ENCODE measurements at places on chromosomes 6 and 20. TPM values are rescaled to one million over a fixed set of nuclear protein-coding genes. Genes with fewer than 3 reads are reported as not detected.
A peak's percentile ranks its signal among the peaks of the same experiment; 100 is the strongest.

Gene OR2J3
- total RNA-seq = not detected

Gene METTL24
- total RNA-seq = not detected

Gene CGA
- total RNA-seq = 0.26 TPM

Gene MATN4
- 0.11 TPM for total RNA-seq

Gene NFKBIL1
- total RNA-seq = 29.8 TPM

Gene RIOK1
- 23.4 TPM for total RNA-seq

Gene TRAM2
- total RNA-seq = 1.7 TPM

Gene PDE10A
- total RNA-seq = not detected

Gene SLX4IP
- 3.9 TPM for total RNA-seq

DNA sequence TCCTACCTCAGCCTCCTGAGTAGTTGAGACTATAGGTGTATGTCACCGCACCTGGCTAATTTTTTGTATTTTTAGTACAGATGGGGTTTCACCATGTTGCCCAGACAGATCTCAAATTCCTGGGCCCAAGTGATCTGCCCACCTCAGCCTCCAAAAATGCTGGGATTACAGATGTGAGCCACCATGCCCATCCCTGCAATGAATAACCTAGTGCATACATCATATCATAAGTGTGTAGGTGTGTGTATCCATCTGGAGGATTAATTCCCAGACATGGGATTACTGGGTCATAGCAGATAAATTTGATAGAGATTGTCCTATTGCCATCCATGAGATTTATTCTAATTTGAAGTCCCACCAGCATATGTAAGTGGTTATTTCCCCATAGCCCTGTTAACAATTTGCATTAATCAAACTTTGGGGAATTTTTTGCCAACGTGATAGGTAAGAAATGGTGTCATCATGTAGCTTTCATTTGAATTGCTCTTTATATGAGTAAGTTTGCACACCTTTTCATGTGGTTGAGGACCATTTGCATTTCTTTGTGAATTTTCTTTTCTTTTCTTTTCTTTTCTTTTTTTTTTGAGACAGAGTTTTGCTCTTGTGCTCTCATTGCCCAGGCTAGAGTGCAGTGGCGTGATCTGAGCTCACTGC is 29.9 kb upstream of the BACH2 start:
- ATAC-seq = peak; percentile 96

DNA sequence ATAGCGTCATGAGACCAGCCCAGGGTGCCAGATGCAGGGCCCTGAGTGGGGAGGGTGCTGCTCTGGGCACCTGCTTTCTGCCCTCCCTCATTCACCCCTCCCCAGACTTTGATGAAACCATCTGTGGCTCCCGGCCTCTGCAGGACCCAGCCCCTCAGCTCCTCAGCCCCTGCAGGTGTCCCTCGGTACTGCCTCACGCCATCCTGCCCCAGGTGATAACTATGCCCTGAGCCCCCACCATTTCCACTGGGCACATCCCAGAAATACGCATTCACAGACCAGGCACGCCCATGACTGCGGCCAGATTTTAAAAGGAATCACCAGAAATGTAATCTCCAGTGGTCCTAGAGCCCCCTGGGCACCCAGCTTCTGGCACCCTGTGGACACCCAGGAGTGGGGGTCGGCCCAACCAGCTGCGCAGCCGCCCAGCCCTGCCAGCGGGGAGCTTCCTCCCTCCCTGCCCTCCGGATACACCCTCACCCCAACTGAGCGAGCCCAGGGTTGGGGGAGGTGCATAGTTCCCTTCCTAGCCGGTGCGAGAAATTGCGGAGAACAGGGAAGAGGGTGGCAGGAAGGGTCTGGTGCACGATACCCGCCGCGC is 615 bp upstream of the NTSR1 start:
- no peak for ATAC-seq

GRCh38 chr20:53934421-53935343 is 135.7 kb downstream of the BCAS1 start:
- ATAC-seq = peak; percentile 84

GRCh38 chr6:75344455-75344854 is 59.9 kb upstream of the TMEM30A start:
- no peak for ATAC-seq

DNA sequence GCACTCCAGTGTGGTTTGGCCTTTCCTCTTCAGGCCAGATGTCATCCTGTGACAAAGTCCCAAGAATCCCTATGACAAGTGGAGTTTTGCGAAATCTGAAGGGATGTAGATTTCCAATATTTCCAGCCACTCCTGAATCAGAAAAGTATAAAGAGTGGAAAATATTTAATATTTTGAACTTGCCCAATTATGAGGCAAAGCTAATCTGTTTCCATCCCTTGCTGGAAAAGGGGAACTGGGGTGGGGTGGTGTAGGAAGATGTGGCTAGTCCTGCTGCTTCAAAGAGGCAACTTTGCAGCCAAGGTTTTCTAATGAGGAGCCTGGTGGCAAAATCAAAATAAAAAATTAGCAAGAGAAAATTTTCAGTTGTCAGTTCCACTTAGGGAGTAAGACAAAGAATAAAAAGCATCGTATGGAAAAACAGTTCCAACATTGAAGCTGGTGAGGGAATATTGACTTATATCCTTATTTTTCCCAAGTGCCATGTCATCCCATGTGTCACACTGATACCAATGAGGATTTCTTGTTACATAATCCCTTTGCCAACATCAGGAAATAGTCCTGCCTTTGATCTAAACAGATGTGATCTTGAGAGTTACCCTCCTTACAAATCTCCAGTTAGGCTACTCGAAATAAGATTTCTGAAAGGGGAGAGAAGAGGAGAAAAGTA is 480.0 kb upstream of the JARID2 start:
- ATAC-seq = no peak

DNA sequence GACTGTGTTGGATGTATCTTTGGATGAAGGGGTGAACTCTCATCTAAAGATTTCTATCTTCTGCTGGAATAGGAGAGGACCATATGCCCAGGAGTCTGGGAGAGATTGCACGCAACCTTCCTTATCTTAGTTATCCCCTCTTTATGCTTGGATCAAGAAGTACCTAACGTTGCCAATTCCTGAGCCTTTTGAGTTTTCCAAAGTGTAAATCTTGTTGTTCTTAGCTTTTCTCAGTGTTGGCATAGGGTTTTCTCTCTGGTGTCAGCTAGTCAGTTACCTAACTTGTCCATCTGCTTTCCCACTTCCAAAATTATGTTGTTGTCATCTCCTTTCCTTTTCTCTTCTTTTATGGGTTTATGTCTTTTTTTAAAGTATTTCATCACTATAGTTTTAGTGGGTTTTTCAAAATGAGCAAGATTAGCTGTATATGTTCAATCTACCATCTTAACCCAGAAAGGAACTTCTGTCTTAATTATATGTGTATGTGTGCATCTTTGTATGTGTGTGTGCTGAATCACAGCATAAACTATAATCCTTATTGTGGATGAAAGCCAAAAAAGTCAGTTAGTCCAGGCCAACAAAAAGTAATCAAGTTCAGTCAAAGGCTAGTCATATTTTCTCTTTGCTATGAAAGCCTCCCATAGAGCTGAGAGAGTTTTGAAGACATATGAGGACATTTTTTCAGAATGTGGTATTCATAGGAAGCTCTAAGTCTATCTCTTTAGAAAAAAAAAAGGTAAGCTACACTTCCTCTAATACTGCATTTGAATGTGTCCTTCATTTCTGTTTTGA is 72.1 kb downstream of the KHDC1L start:
- no peak for ATAC-seq

DNA sequence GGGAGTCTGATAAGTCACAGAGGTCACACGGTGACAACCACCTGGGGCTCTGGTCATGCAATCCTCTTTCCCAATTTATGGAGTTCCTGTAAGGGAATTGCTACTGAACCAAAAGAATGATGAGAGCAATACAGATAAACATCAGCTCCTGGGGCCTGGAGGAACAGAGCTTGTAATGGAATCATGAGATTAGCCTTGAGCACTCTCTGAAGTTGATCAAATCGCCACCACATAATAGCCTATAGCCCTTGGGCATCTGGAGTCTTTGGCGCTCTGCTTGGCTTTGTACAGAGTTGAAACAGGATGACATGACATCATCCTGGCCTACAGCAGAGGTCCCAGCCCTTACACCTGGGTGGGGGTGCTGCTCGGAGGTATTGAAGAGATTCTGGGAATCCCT is 154.3 kb upstream of the DTNBP1 start:
- no peak for ATAC-seq

GRCh38 chr6:21390532-21391213 is 202.9 kb upstream of the SOX4 start:
- ATAC-seq = no peak

DNA sequence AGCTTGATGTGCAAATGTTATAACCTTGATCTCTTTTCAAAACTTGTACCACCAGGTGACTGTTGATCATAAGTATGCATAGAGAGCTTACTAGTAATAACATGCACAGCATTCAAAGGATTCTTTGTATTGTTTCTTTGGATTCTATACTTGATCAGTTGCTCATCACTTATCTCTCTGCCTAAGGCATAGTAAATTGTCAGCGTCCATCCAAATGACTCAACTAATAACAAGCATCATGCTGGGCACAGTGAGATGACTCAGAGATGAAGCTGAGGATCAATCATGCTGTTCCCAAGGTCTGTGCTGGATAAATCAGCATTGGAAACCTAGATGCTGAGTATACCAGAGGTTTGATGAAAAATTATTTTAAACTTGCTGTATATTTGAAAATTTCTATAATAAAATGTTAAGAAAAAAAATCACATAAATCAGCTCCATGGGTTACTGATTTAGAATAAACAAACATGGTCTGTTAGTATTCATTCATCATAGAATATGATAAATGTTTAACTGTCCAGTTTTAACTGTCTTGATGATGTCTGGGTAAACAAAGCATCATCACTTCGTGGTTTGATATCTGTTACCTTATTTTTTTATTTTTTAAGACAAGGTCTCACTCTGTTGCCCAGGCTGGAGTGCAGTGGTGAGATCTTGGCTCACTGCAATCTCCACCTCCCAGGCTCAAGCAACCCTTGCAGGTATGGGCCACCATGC is 45.6 kb upstream of the SGK1 start:
- peak; percentile 40 for ATAC-seq

DNA sequence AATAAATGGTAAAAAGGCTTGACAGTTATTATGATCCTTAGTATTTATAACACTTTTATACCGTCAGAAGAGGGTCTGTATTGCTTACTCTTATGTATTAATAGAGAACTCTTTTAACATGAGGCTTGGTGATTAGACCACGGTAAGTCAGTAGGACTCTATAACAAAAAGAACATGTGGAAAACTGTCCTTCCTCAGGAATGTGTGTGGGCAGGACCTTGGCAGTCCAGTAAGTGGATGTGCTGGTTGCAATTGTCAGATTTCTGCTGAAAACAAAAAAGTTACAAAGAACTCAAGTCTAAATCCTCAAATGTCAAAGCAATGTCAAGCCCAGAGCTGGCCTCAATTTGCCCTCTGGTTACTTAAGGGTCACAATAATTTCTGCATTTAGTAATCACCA is 81.1 kb downstream of the PLCG1 start:
- ATAC-seq = no peak

DNA sequence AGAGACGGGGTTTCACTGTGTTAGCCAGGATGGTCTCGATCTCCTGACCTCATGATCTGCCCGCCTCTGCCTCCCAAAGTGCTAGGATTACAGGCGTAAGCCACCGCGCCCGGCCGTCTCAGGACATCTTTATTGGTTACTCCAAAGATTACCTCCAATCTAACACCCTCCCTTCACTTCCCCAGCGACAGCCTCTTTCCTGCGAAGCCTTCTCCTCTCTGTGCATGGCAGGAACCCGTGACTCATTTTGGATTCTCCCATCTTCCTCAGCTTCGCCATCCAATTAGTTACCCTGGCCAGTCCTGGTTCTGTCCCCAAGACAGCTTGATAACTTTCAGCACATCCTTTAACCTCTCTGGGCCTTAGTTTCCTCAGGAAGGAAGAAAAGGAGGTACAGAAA is 51.3 kb upstream of the TOX2 start:
- ATAC-seq = no peak

DNA sequence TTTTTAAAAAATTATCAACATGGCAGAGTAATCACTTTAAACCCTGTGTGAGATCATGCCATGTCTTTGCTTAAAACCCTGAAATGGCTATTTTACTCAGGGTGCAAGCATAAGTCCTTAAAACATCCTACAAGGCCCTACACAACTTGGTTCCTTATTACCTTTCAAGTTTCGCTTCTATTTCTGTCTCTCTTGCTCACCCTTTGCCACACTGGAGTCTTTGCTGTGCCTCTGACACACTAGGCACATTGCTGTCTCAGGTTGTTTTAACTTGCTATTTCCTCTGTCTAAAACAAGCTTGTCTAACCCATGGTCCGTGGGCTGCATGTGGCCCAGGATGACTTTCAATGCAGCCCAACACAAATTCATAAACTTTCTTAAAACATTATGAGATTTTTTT is 55.6 kb downstream of the KIAA0408 start:
- ATAC-seq = peak; percentile 79

- no peak for ATAC-seq
Observed at GRCh38 chr6:14454473-14454775, 336.9 kb downstream of the CD83 start.

Data from activated T-helper 17 cell treated with anti-CD3 and anti-CD28 coated beads, Interleukin-2, amount 50 U/mL, for 72 hours (primary cell).